ENCODE measurements at places on chromosomes 1 and 21.
A peak's percentile ranks its signal among the peaks of the same experiment; 100 is the strongest.

DNA sequence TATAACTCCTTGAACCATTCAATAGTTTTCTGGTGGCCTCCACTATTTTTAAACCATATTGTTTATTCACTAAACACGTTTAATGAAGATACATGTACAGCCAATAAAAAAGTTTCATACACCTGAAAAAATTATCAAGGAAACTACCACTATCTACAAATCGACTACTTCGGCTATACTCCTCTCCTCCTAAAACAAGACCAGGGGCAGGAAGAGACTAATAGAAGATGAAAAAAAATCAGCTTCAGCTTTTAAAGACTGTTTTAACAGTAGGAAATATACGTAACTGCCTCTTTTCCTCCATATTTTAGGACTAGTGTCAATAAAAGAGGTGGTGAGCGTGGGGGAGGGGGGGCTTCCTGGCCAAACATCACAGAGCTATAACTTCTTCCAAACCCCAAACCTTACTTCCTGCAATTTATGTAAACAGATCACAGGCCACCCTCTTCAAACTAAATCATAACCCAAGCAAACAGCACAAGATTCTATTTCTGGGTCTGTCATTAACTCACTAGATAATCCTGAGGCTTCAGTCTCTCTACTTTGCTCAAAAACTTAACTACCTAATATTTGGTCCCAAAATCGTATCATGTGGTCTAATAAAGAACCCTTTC is 15.1 kb downstream of the FOXJ3 start:
- DNase-seq, result no peak

DNA sequence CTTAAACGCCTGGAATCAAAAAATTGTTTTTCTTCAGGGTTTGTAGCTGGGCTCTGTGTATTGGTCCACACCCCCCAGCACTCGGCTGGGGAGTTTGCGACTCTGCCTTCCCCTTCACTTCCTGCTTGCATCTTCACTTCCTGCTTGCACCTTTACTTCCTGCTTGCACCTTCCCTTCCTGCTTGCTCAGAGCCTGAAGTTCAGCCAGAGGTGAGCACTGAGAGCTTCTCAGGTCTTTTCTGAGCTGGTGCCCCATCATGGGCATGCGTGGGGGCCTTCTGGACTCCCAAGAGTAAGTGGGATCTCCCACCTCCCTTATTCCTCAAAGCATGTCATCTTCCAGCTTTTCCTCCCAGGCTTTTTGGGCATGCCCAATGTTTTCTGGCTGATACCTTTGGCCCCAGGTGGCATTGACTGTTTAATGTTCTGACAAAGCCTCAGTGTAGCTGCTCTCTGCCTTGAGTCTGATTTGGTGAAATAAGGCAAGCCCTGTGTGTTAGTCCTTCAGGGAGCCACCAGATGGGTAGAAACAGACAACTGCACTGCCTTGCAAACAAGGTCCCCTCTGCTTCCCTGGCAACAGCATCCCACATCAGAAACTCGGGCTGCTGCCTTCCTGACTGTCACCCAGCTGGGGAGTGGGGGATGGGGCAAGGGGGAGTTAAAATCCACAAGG is 3.5 kb downstream of the KRTAP10-2 start:
- no peak for DNase-seq

DNA sequence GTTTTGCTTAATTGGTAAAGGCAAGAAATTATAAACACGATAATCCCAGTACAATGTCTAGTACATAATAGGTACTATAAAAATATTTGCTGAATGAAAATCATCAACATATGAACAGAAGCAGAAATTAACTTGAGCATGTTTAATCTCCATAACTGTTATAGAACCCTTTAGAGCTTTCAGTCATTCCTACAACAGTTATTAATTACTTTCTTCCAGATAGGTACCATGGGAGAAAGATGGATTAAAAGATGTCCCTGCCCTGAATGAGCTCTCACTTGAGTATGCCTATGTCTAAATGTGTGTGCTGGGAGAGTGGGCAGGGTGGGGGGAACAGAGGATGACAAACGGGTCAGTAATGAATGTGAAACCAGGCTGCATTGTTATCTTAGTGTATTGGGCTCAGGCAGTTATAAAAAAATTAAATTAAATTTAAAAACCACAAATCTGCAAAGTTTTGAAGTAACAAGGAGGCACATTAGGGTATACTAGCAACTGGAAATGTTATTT is 2.4 kb downstream of the EPS15 start:
- DNase-seq, result no peak

DNA sequence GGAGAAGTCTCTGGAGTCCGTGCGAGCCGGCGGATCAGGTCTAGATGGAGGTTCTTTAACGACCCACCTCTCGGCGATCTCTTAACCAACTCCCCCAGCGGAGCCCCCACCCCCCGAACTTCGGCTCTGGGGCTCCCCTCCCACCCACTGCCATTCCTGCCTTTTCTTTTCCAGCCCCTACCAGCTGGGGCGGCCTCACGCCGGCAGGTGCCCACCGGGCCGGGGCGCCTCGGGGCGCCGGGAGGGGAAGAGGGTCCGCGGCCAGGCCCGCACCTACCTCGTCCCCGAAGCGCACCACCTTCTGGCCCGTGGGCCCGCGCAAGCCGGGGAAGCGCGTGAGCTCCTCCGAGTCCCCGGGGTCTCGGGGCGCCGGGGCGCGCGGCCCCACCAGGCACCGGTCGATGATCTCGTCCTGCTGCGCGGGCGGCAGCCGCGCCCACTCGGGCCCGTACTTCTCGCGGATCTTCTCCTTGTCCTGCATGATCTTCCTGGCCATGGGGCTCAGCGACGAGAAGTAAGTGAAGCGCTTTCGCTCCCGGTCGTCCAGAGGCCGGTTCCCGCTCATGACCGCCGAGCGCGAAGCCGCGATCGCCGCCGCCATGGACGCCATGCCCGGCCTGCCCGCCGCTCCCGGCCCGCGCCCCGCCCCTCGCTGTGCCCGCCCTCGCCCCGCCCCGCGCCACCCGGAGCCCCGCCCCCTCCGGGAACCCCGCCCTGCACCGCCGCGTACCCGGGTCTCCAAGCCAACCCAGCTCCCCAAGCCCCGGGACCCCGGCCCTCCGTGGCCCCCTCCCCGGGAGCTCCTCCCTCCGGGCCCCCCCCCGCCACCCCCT is at the start of gene C1orf198:
C1orf198 (minus strand) TSS at position 619 of the 833 bp plus-strand sequence; CDS start at position 610, 9 bp downstream.
- peak; percentile 31 for DNase-seq

DNA sequence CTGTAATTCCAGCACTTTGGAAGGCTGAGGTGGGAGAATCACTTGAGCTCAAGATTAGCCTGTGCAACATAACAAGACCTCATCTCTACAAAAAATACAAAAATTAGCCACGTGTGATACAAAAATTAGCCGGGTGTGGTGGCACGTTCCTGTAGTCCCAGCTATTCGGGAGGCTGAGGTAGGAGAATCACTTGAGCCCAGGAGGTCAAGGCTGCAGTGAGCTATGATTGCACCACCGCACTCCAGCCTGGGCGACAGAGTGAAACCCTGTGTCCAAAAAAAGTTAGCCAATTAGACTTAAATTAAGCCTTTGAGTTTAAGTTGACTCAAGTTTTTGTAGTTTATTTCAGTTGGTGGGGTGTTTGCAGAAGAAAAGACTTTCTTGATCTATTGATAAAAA is 11.8 kb downstream of the CXADR start:
- no peak for DNase-seq

DNA sequence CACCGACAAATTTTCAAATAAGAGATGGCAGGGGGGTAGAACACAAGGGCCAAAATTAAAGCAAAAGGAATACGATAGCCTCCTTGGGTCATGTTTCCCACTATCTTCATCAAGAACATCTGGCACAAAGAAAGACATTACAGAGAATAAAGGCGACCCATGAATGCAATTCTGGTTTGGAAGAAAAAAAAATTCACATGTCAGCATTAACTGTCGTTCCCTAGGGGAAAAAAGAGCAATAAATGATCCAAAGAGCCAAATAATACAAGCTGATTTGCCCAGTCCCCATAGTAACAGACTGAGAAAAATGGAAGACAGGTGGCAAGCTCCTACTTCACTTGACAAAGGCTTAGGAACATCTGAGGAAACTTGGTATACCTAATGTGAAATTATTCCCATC is 4.5 kb downstream of the STIL start:
- no peak for DNase-seq
